ENCODE measurements at places on chromosomes 6 and 20.

GRCh38 chr6:42281570-42281969 is 63.9 kb upstream of the MRPS10 start:
- peak; percentile 29 for DNase-seq

GRCh38 chr20:50014570-50015562 is 32.1 kb downstream of the SNAI1 start:
- no peak for DNase-seq

DNA sequence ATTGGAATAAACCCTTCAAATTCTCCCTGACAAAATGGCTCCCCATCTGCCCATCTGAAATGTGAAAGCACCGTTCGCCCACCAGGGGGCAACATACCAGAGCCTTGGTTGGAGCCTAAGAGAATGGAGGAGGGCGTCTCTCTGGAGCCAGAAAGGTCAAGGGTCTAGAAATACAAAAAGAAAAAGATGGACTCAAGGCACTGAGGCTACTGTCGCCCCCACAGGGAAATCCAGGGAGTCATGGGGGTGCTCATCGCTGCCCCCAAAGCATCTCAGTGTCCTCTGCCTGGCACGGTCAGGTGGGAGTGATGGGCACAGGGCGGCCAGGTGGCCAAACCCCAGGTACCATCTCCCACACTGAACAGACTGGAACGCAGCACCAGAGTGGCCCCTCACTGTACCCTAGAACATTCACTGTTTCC is 136.3 kb downstream of the ZMYND8 start:
- DNase-seq, result peak; percentile 74

DNA sequence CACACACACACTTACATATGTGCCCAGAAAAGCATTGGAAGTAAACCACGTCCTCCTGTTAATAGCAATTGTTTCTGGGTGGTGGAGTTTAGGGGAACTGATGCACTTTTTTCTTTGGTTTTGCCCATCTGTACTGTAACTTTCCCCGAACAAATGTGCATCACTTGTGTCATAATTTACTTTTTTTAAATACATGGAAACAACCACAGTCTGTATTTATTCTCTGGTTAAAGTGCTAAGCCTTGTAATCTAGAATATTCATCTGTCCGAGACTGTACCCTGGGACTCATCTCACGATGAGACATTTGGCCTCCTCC is 61.5 kb upstream of the CD93 start:
- no peak for DNase-seq

DNA sequence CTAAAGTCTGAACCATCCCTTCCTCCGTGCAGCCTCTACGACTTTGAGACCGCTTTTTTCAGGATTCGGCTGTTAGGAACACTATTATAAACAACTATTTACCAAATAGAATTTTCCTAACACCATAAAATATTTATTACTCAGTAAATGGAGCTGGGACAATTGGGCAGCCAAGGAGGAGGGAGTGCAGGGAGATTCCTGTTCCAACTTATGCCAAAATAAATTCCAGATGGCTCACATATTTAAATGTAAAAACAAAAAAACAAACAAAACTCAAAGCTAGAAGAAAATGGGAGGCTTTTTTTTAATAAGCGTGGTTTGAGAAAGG is 48.1 kb downstream of the TCP11 start:
- DNase-seq, result no peak

DNA sequence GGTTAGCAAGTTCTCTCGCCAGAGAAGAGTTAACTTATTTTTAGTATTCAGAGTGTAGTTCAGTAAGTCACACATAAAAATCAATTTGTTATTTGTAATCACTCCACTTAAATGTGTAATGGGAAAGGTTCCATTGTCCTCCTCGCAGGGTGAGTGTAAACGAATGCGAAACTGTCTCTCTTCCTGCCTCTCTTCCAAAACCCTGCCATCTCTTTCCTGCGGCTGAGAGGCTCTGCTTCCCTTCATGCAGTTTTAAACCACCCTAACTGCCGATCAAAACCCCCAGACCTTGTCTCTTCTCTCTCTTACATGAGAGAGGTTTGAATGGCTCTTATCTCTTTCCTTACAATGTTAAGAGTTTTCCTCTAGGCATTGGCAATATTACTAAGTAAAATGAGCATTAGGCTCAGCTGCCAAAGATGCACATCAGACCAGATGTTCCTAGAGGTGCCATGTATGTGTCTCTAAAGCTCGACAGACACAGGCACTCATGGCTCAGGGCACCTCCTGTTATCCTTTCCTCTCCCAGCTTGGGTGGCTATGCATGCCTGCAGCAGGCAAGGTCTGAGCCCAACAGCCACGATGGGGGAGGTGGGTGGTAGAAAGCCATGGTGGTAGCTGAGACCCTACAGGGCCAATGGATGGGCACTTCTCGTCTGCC is 91.2 kb downstream of the JARID2 start:
- no peak for DNase-seq

DNA sequence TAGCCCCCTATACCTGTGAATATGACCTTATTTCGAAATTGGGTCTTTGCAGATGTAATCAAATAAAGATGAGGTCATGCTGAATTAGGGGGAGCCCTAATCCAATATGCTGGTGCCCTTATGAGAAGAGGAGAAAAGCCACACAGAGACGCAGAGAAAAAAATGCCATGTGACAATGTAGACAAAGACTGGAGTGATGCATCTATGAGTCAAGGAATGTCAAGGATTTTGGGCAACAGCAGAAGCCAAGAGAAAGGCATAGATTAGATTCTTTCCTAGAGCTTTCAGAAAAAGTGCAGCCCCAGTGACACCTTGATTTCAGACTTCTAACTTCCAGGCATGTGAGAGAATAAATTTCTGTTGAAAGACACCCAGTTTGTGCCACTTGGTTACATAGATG is 47.4 kb upstream of the HS3ST5 start:
- DNase-seq, result no peak

GRCh38 chr6:131199568-131200272 is 64.5 kb downstream of the AKAP7 start:
- DNase-seq, result peak; percentile 69

- DNase-seq, result no peak
Measured at GRCh38 chr6:44606504-44606903, 219.0 kb downstream of the CDC5L start.

DNA sequence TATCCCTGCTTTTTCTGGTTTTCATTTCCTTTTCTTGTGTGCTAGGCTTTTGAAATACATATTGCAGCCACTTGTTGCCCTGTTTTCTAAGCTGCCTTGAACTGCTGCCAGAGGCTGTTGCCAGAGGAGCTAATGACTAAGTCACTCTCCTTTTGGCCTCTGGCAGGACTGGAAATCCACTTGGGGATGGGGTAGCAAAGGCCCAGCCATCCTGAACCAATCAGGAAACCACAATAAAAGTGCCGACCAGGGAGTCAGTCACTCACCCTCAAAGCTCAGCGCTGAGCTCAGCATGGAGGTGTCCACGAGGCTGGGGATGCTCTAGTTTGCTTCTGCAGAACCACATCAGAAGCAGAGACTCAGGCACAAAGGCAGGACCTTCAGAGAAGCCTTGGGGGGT is 813.0 kb downstream of the DHX35 start:
- no peak for DNase-seq

- no peak for DNase-seq
Measured at GRCh38 chr20:20201639-20202038, 149.3 kb downstream of the CFAP61 start.

DNA sequence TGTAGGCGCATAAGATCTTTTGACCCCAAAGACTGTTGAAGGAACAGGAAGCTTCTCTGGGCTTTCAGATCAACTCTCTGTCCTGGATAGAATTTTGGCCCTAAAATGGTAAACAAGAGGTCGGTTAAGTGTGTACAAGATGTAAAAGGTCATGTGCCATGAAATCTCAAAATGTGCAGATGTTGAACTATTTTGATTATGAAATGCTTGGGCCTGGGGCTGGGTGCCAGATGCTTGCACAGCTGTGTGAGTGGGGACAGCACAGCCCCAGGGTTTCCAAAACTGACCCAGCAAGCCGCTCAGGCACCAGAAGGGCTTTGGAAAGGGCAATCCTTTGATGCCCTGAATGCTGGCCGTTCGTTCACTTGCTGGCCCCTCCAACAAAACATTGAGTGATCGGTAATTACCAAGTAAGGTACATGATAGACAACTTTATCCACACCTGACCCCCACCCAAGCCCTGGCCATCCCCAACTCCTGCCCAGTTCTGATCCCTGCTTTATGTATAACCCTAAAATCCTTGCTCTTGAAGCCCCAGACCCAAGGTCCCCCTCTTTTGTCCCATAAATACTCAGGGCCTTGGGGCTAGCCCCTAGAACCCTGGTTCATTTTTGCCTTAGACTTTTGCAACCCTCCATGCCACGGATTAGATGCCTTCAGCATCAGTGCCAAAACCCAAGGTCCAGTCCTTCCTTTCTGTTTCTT is 1.9 kb downstream of the TMEM239 start:
- no peak for DNase-seq

GRCh38 chr20:48905297-48905647 is 16.2 kb upstream of the ARFGEF2 start:
- no peak for DNase-seq

DNA sequence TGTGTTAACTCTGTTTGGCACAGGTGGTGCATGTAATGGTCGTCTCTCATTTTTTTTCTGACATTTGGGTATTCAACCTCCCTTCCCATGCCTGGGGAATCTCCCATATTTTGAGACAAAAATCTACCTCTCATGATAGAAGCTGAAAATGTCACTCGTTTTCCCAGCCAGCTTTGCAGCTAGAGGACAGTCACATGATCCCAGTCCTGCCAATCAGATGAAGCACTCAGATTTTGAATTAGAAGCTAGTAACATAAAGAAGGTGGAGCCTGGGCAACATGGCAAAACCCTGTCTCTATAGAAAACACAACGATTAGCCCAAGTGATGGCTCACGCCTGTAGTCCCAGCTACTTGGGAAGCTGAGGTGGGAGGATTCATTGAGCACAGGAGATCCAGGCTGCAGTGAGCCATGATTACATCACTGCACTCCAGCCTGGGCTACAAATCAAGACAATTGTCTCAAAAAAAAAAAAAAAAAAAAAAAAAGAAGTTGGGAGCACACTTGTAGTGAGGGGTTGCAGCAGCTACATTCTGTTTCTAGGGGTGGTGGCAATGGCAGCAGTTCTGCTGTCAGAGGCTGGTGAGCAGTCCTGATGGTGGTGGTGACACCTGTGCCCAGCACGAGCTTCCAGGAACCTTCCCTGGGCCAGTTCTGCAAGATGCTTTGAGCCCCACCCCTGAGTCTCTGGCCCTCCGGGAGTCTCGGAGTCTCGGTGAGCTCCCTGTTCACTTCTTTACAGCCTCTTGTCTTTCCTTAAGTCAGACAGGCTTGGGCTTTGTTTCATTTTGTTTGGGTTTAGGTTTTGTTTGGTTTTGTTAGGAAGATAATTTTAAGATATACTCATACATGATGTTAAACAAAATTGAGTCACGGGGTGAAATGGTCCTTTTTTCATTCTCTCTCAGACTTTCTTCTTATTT is 94.1 kb upstream of the KCNG1 start:
- no peak for DNase-seq

- DNase-seq, result no peak
Measured at GRCh38 chr6:147304016-147304415, 99.8 kb downstream of the STXBP5 start.

- DNase-seq, result no peak
Measured at GRCh38 chr6:7166410-7167293, 58.9 kb downstream of the RREB1 start.

DNA sequence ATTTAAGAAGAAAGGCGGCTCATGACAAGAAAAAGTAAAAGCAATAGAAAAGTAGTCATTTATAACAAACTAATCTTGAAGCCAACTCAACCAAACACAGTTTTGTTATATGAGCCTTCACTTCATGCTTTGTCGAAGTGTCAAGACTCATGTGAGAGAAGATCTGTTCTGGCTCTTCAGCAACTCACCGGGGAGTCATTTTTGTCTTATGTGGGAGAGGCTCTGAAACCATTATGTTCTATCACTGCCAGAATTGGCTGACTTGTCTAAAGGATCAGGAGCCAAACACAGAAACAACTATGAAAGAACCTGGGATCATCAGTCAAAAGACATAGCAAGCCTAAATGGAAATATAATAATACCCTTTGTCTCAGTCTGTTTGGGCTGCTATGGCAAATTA is 105.2 kb downstream of the CDK19 start:
- DNase-seq, result no peak

GRCh38 chr6:161890133-161890831 is 616.4 kb upstream of the AGPAT4 start:
- DNase-seq, result no peak

DNA sequence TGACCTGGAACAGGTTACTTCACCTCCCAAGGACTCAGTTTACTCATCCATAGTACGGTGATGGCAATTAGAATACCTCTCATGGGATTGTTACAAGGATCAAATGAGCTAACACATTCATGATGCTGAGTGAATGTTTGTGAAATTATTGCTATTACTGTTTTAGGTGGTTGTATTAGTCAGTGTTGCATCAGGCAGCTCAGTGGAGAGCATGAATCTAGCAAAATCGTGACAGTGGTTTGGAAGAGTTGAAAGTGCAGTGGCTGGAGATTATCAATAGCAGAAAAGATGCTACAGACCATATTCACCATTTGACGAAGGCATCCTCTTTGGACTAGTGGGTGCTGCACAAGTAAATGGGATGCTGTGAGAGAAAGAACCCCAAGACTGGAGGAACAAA is 50.4 kb upstream of the CTNNBL1 start:
- DNase-seq, result no peak

GRCh38 chr6:137000825-137001224 is 43.9 kb downstream of the IL20RA start:
- DNase-seq, result no peak

- DNase-seq, result no peak
Measured at GRCh38 chr6:104799134-104799657, 60.5 kb downstream of the HACE1 start.

DNA sequence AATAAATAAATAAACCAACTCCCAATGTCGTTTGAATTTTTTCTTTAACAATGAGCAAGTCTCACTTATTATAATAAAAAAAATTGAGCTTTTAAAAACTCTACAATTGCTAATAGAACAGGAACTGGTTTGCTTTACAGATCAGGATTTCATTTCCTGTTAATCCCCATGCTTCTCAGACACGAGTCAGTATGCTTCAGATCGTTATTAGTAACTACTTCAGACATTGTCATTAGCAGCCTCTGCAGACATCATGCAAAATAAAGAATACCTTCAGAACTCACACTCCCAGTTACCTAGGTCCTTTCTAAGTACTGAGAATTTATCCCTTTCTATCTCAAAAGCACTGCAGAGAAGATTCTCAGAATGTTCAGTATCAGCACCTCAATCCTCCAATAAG is 10.0 kb upstream of the FAM210B start:
- DNase-seq, result no peak

GRCh38 chr6:138863321-138863720 is 67.4 kb downstream of the ECT2L start:
- DNase-seq, result no peak

GRCh38 chr6:21764989-21765388 is 171.4 kb downstream of the SOX4 start:
- no peak for DNase-seq

DNA sequence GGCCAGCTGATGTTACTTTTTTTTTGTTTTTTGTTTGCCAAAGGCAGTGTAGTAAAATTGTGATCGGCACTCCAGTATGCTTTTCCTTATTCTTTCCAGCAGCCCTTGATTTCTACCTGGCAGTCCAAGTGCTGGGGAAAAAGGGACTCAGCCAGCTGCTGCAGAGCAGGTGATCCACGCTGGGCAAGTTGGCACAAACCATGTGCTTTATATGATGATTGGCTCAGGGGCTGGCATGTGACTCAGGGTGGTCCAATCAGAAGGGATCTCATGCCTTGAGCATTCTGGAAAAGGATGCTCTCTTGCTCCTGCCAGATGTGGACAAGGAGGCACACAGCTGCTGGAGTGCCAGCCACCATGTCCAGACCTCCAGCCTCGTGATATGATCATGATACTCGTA is 54.5 kb downstream of the SULF2 start:
- DNase-seq, result no peak

Data from stimulated activated CD4-positive, alpha-beta T cell treated with anti-CD3 and anti-CD28 coated beads, Interleukin-15, amount 100 ng/mL, for 24 hours (primary cell).